ENCODE measurements at places on chromosomes 4 and X. TPM values are rescaled to one million over a fixed set of nuclear protein-coding genes. Genes with fewer than 3 reads are reported as not detected.
A peak's percentile ranks its signal among the peaks of the same experiment; 100 is the strongest.

DNA sequence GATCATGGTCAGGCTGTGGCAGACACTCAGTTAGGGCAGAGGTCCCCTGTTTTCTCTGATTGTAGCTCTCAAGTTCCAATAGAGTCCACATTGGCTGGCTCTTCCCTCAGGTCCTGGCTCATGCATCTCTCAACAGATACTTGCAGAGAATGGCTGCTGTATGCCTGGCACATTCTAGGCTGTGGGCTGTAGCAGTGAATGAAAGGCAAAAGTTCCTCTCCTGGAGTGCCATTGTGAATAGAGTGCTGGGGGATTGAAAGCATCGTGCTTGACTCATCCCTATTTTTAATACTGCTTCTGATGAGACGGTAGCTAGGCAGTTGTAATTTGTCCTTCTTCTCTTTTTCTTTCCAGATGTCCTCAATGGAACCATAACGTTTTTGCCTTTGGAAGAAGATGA lies 5.5 kb downstream of the TRMT44 start:
- no peak overlapping the region for H3K27ac ChIP-seq
- H3K4me3 ChIP-seq = no peak overlapping the region
- no peak for DNase-seq
- H3K4me1 ChIP-seq = peaks cover 32% of the 10 kb centered on the region
- no peaks in the 10 kb centered on the region for H3K36me3 ChIP-seq

DNA sequence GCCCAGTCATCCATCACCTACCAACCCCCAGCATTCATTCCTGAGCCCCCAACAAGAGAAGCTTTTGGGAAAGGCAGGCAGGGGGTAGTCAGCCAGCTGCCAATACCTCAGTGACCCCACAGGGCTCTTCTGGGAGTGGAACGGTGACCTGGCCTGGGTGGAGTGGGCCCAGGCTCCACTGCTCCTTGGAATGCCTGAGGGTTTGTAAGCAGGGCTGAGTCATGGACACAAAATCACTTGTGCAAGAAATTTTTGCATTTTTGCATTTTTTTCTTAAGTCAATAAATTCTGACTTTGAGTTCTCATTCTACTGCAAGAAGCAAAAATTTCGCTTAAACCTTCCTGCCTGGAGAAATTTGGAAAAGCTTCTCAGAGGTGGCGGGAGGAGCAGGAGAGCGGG lies 18.5 kb downstream of the SORCS2 start:
- DNase-seq = peak; percentile 14
- H3K4me3 ChIP-seq = no peak overlapping the region
- no peak overlapping the region for H3K27ac ChIP-seq
- H3K27me3 ChIP-seq = no peaks in the 10 kb centered on the region
- no peaks in the 10 kb centered on the region for H3K4me1 ChIP-seq

- no peaks in the 10 kb centered on the region for H3K4me1 ChIP-seq
- H3K27me3 ChIP-seq = no peaks in the 10 kb centered on the region
- DNase-seq = no peak
- no peak overlapping the region for H3K4me3 ChIP-seq
Measured at GRCh38 chr4:167587361-167587760, 353.1 kb upstream of the SPOCK3 start.

DNA sequence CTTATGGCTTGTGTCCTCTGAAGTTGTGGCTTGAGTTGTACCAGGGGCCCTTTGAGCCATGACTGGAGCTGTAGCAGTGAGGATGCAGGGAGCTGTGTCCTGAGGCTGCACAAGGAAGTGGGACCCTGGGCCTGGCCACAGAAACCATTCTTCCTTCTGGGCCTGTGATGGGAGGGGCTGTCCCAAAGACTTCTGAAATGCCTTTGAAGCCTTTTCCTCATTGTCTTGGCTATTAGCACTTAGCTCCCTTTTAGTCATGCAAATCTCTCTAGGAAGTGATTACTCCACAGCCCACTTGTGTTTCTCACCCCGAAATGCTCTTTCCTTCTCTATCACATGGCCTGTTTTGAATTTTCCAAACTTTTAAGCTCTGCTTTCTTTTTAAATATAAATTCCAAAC lies 92.4 kb downstream of the FHDC1 start:
- no peaks in the 10 kb centered on the region for H3K27me3 ChIP-seq
- no peaks in the 10 kb centered on the region for H3K4me1 ChIP-seq
- H3K27ac ChIP-seq = no peak overlapping the region
- H3K36me3 ChIP-seq = no peaks in the 10 kb centered on the region

DNA sequence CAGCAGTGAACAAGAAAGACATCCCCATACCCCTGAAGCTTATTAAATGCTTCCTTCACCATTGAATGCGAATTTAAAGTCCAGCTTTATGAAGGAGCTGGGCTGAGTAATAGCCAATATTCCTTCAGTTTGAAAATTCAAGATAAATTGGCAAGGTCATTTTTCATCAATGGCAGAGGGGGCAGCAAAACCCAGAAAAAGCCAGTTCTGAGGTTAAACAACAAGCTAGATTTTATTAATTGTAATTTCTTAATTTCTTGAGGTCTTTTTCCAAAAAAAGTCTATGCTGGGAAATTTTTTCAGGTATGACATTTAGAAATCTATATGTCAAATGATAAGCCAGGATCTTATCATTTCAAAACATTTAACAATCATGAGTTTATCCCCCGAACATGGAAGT lies 808.9 kb downstream of the RPA4 start:
- no peak overlapping the region for H3K4me3 ChIP-seq
- DNase-seq = no peak
- no peaks in the 10 kb centered on the region for H3K4me1 ChIP-seq
- no peak overlapping the region for H3K27ac ChIP-seq

- no peaks in the 10 kb centered on the region for H3K4me1 ChIP-seq
- DNase-seq = no peak
- no peak overlapping the region for H3K27ac ChIP-seq
- H3K4me3 ChIP-seq = no peak overlapping the region
- no peaks in the 10 kb centered on the region for H3K36me3 ChIP-seq
Measured at GRCh38 chr4:52366621-52367020, 292.5 kb downstream of the USP46 start.

GRCh38 chr4:54102531-54103106 lies 2.7 kb downstream of the GSX2 start:
- H3K36me3 ChIP-seq = no peaks in the 10 kb centered on the region
- peaks cover 29% of the 10 kb centered on the region for H3K4me1 ChIP-seq
- no peak overlapping the region for H3K4me3 ChIP-seq
- no peak for DNase-seq

- H3K27ac ChIP-seq = no peak overlapping the region
- no peaks in the 10 kb centered on the region for H3K27me3 ChIP-seq
- DNase-seq = no peak
- no peak overlapping the region for H3K4me3 ChIP-seq
- H3K36me3 ChIP-seq = no peaks in the 10 kb centered on the region
Measured at GRCh38 chrX:15474028-15474427, 19.1 kb downstream of the PIR start.

- no peaks in the 10 kb centered on the region for H3K36me3 ChIP-seq
- H3K4me3 ChIP-seq = no peak overlapping the region
- no peak overlapping the region for H3K27ac ChIP-seq
- H3K27me3 ChIP-seq = no peaks in the 10 kb centered on the region
Measured at GRCh38 chr4:10506077-10506476, 48.9 kb upstream of the ZNF518B start.

GRCh38 chrX:140764401-140764919 lies 54.9 kb downstream of the LINC00632 start:
- H3K27me3 ChIP-seq = no peaks in the 10 kb centered on the region
- DNase-seq = peak; percentile 27
- no peak overlapping the region for H3K27ac ChIP-seq
- H3K4me1 ChIP-seq = no peaks in the 10 kb centered on the region
- H3K4me3 ChIP-seq = no peak overlapping the region

GRCh38 chr4:122309988-122310626 lies 68.7 kb upstream of the ADAD1 start:
- H3K27ac ChIP-seq = no peak overlapping the region
- H3K36me3 ChIP-seq = no peaks in the 10 kb centered on the region
- H3K27me3 ChIP-seq = no peaks in the 10 kb centered on the region

GRCh38 chr4:184453365-184454160 lies 20.8 kb downstream of the IRF2 start:
- H3K27me3 ChIP-seq = no peaks in the 10 kb centered on the region
- H3K4me1 ChIP-seq = peaks cover 24% of the 10 kb centered on the region
- H3K36me3 ChIP-seq = no peaks in the 10 kb centered on the region
- peak; percentile 44 for DNase-seq
- no peak overlapping the region for H3K4me3 ChIP-seq

DNA sequence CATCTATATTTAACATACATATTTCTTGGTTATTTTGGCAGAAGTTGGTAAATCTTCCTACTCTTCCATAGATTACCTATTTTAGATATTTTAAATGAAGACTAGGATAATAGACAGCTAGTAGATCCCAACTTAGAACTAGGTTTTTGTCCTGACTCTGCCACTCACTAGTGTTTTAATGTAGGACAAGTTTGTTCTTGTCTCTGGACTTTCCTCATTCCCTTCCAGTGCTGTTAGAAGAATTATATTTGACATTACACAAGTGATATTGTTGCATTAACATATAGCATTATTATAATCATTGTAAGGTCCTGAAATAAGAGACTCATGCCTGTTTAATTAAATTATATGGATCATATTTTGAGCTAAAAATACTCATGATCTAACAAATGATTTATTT lies 24.1 kb upstream of the ALB start:
- H3K27me3 ChIP-seq = no peaks in the 10 kb centered on the region
- H3K4me3 ChIP-seq = no peak overlapping the region
- no peaks in the 10 kb centered on the region for H3K36me3 ChIP-seq
- peaks cover 18% of the 10 kb centered on the region for H3K4me1 ChIP-seq

GRCh38 chrX:152138388-152138784 lies at the start of gene MAGEA10:
TSS of gene MAGEA10 (minus strand) at chrX:152138577. CDS start at chrX:152135620, 2,957 bp downstream.
- no peak within 1 kb of the TSS for H3K4me3 ChIP-seq
- H3K4me1 ChIP-seq = no peaks in the 10 kb centered on the region
- no peak within 1 kb of the TSS for H3K27ac ChIP-seq
- no peaks in the 10 kb centered on the region for H3K36me3 ChIP-seq

- no peaks in the 10 kb centered on the region for H3K27me3 ChIP-seq
- H3K36me3 ChIP-seq = no peaks in the 10 kb centered on the region
- H3K4me1 ChIP-seq = no peaks in the 10 kb centered on the region
- DNase-seq = no peak
Measured at GRCh38 chrX:153670748-153671588, 2.6 kb downstream of the PNCK start.

GRCh38 chr4:135731682-135732081 lies 1530.1 kb upstream of the PABPC4L start:
- H3K4me3 ChIP-seq = no peak overlapping the region
- H3K4me1 ChIP-seq = no peaks in the 10 kb centered on the region
- no peaks in the 10 kb centered on the region for H3K36me3 ChIP-seq

GRCh38 chrX:153692003-153692402 lies 4.3 kb downstream of the SLC6A8 start:
- no peak overlapping the region for H3K27ac ChIP-seq
- H3K4me3 ChIP-seq = no peak overlapping the region
- H3K36me3 ChIP-seq = no peaks in the 10 kb centered on the region
- DNase-seq = no peak
- peaks cover 13% of the 10 kb centered on the region for H3K4me1 ChIP-seq

DNA sequence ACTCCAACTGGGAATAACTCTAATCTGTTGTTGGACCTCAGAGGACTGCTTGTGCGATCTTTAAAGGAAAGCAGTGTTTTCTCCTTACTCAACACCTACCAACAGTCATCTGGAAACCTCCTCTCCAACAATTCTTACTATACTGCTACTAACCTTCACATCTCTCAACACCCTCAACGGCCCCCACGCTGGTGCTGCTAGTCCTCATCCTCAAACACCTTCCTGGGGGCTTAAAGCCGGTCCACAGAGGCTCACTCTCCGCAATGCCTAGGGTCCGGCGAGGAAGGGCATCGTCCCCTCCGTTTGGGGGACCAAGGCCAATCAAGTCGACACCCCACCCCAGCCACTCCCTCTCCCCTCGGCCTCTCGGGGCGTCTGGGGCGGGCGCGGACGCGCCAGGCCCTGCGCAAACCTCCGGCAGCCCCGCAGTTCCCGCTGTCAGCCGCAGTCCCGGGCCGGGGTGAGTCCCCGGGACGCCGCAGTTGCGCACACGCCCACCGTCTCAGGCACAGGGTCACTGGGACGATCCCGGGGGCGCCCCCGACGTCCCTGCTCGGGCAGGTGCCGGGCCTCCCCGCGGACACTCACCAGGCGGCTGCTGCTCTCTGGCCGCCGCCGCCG lies 418 bp downstream of the TAB3 start:
- H3K36me3 ChIP-seq = no peaks in the 10 kb centered on the region
- peaks cover 37% of the 10 kb centered on the region for H3K4me1 ChIP-seq
- no peaks in the 10 kb centered on the region for H3K27me3 ChIP-seq

- no peak overlapping the region for H3K4me3 ChIP-seq
- no peaks in the 10 kb centered on the region for H3K36me3 ChIP-seq
- peak overlapping the region; percentile 25 for H3K27ac ChIP-seq
- DNase-seq = no peak
- no peaks in the 10 kb centered on the region for H3K27me3 ChIP-seq
- peaks cover 6% of the 10 kb centered on the region for H3K4me1 ChIP-seq
Measured at GRCh38 chrX:72100051-72100755, 31.5 kb downstream of the RTL5 start.

DNA sequence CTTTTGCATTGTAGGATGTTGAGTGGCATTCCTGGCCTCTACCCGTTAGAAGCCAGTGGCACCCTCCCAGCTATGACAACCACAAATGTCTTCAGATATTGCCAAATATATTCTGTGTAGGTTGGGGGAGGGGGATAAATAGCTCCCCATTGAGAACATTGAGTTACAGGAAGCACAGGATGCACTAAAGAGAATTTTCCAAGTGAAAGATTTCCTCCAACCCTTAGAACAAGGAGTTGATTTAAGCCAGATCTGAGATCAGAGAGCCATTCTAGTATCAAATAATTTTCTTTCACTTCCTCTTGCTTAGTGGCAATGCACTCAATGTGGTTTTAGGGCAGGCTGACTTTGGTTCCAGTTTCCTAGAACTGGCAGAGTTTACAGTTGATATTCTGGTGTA lies 436.6 kb downstream of the C4orf33 start:
- no peaks in the 10 kb centered on the region for H3K36me3 ChIP-seq
- no peak overlapping the region for H3K27ac ChIP-seq
- H3K4me1 ChIP-seq = no peaks in the 10 kb centered on the region
- H3K27me3 ChIP-seq = no peaks in the 10 kb centered on the region
- H3K4me3 ChIP-seq = no peak overlapping the region
- no peak for DNase-seq

GRCh38 chr4:54495091-54495490 lies 162.7 kb upstream of the KIT start:
- no peak overlapping the region for H3K27ac ChIP-seq
- H3K4me3 ChIP-seq = no peak overlapping the region
- DNase-seq = no peak
- H3K36me3 ChIP-seq = no peaks in the 10 kb centered on the region

DNA sequence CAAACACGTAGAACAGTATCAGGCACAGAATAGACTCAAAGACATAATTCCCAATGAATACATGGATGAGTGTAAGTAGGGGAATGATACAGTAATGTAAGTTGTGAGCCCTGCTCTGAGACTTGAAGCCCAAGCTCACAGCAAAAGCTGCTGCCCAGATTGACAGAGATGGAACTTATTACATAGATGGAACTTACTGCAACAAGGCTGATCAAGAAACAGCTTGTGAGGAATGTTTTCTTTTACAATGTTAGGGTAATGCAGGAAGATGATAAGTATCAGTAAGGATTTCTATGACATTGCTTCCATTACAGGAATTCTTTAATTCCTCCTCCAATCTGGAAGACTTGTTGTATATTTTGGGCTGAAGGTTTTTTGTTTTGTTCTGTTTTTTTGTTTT lies 278.4 kb downstream of the IL15 start:
- H3K27me3 ChIP-seq = no peaks in the 10 kb centered on the region
- DNase-seq = no peak
- no peaks in the 10 kb centered on the region for H3K36me3 ChIP-seq
- H3K4me1 ChIP-seq = no peaks in the 10 kb centered on the region

PARM1 gene
- total RNA-seq = 28.7 TPM

LPAR4 gene
- total RNA-seq = not detected

CLNK gene
- total RNA-seq = 1.0 TPM

LGI2 gene
- 2.0 TPM for total RNA-seq

NEIL3 gene
- total RNA-seq = not detected

PCDH11X gene
- under 0.01 TPM for total RNA-seq

All from body of pancreas (tissue), 4 donors.